AG08396 (cell line): ENCODE measurements at places on chromosomes 3 and 15.

GRCh38 chr15:48285329-48286214 lies 45.7 kb upstream of the DUT start:
- DNase-seq = peak; percentile 73

- no peak for DNase-seq
These were observed 126.0 kb upstream of the MITF start for GRCh38 chr3:69613286-69613685.

- DNase-seq = no peak
These were observed 457.0 kb downstream of the PLOD2 start for GRCh38 chr3:145704020-145704419.

GRCh38 chr3:172918568-172919296 lies 168.2 kb downstream of the ECT2 start:
- no peak for DNase-seq

DNA sequence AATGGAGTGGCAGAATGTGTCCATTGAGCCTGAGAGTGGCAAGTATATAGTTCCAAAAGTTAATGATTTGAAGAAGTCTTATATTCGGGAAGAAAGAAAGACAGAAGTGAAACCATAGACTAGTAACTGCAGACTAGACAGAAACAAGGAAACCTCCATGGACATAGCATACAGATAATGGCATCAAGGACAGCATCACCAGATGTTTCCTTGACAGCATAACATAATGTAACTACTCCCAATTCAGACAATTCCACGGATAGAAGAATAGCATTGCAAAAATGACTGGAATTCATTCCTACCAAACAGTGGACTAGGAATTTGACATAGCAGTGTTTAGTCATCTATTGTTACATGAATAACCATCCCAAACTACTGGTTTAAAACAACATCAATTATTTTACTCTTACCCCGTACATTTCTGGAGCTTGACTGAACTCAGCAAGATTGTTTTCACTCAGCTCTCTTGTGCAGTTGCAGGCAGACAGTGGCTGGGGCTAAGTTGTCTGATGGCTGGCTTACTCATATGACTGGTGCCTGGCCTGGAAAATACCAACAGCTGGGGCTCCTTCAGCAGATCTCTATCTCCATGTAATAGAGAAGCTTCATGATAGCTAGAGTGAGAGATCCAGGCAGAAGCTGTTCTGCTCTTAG lies 109.7 kb upstream of the GADL1 start:
- peak; percentile 65 for DNase-seq

DNA sequence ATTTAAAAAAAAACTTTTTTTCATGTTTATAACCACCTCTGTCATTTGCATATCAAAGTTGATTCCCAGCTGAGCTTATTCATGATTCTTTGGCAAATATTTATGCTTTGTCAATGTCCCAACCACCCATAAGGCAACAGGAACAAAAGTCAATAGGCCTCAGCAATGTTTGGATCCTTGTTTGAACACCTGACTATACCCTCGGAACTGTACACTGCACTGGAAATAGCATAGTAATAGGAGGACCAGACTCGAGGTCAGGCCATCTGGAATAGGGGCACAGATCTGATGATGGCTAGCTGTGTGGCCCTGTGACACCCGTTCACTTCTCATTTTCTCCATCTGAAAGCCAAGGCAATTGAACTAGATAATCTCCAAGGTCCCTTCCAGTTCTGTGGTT lies 301.7 kb upstream of the ATP11B start:
- DNase-seq = no peak

DNA sequence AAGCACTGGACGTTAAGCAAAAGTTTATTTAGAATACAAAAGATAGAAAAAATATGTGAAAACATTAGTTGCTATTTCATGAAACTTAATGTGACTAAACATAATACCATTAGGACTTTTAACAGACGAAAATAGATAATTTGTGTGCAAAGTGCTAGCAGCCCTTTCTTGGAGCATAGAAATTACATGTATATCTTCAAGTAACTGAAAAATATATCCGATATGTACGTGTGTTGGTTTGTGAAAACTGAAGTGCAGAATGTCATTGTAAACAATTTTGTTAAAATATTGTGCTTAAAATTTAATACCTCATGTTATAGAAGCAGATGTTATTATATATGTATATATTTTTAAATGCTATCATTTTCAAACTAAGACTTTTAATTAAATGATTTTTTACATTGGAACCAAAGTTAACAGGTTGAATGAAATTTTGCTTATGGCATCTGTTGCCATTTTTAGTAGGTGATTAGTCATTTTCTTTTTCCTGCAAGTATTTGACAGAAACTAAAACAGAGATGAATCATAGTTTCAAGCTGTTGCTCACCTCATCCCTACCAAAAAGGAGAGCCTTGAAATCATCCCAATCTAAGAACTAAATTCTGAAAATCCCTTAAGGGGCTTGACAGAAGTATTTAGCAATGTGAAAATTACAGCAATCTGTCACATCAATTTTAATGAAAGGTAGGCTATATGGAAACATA lies 334.8 kb downstream of the NAALADL2 start:
- DNase-seq = peak; percentile 5

- DNase-seq = no peak
These were observed 18.6 kb downstream of the CCR9 start for GRCh38 chr3:45904931-45905330.

DNA sequence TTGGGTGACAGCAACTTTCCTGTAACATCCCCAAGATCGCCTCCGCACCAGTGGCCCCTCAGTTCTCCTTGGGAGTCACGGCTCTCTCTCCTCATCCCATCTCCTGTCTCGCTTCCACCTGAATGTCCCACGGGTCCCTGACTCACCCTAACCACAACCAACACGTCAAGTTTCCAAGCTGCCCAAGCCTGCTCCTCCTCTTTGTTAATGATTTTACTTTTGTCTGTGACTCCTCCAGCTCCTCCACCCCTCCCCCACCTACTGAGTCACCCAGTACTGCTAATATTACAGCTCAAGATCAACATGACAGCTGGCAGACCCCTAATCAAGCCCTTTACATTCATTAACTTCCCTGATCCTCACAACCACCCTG lies 39.3 kb downstream of the BDH1 start:
- peak; percentile 69 for DNase-seq

- no peak for DNase-seq
These were observed 7.4 kb downstream of the CCDC174 start for GRCh38 chr3:14658978-14659377.

- no peak for DNase-seq
These were observed 134.6 kb downstream of the GHSR start for GRCh38 chr3:172313671-172314070.

DNA sequence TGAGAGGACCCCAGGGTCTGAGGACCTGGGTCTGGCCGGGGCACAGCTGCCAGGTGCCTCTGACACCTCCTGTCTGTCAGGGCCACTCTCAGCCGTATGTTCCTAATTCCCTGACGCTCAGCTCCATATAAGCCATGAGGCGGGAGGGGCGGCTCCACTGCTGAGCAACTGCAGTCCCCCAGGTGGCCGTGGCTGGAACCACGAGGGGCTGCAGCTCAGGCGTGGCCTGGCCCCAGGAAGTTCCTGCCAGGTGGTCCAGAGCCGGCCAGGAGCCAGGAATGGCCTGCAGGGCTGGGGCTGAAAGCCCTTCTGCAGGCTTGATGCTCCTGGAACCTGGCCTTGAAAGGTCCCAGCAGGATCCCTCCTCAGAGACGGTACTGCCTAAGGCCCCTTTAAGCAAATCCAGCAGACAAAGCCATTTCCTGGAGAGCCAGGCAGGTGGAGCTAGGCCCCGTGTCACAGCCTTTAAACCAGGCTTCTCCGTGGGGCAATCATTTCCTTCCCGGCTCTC lies 118.0 kb downstream of the CHSY1 start:
- DNase-seq = no peak

DNA sequence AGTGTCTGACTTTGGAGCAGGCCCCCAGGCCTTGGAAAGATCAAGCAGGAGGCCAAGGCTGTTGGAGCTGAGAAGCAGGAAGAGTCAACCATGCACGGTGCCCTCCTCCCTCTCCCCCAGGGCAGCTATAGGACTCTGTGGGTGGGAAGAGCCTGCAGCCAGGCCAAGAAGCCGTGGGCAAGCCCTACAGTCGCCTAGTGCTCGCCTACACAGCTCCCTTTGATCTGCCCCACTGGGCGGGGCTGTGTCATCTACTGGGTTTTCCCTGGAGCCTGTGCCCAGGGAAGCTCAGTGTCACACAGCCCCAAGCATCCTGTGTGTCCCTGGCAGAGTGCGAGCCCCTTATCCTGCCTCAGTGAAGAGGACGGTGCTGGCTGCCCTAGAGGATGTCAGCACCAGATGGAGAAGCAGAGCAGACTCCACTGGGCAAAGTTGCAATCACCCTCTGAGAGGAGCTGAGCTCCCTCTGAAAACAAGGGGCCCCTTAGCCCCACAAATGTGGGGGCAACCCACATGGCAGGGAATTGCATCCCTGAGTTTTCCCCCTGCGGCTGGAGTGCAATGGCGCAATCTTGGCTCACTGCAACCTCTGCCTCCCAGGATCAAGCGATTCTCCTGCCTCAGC lies 72.2 kb downstream of the KLF13 start:
- no peak for DNase-seq

DNA sequence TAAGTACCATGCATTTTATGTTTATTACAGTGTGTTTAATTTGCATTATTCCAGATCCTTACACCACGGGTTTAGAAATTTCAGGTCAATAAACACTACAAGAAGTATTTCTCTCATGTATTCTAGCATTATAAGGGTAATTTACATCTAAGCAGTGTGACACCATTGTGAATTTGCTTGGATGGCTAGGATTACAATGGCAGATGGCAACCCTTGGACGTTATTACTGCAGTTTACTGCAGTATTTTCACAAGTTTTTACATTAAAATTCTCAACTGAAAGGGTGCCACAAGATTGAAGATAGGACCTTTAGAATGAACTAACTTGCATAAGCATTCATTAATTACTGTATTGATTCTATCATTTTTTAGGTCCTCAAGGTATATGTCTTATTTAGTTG lies 538.8 kb downstream of the NLGN1 start:
- DNase-seq = no peak

- DNase-seq = no peak
These were observed 114.7 kb upstream of the FRMD4B start for GRCh38 chr3:69500604-69501003.

GRCh38 chr3:74021449-74021848 lies 396.7 kb upstream of the PDZRN3 start:
- no peak for DNase-seq

GRCh38 chr3:183730361-183730760 lies 32.8 kb downstream of the YEATS2 start:
- no peak for DNase-seq

DNA sequence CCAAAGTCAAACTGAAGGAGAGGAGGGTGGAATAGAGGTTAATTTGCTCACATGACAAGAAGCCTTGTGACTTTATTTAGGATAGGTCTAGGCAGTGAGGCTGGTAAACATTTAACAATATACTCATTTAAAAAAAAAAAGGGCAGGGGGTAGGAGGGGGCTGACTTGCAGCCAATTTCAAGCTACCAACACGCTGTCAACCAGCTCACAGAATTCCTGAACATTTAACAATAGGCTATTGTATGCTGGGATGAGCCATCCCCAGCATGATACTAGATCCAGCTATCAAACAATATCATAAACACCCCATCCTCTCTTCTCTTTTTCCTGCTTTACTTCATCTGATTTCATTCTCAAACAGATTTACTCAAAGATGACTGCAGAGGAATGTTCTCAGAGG lies 1096.3 kb upstream of the CFAP20DC start:
- no peak for DNase-seq

DNA sequence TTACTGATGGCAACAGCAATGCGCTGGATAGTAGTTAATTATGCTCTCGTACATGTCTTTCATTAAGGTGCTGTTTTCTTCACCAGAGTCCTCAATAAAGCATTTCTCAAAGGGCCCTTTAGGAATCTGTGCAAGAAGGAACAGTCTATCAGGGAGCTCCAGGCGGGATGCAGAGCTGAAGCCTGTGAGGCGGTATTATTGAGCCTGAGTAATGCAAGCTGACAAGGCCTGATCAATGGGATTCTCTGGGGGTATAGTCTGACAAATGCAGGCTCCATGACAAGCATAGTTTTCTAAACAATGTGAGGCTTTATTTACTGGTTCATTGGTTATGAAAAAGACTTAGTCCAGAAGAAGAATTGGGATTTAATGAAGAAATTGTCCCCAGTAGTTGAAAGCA lies 530.9 kb upstream of the CBLB start:
- no peak for DNase-seq

GRCh38 chr15:84833447-84834228 lies 16.5 kb downstream of the ALPK3 start:
- DNase-seq = peak; percentile 54

- no peak for DNase-seq
These were observed 213.1 kb downstream of the FOXP1 start for GRCh38 chr3:71370467-71370866.

- DNase-seq = no peak
These were observed 324.6 kb downstream of the CTNNB1 start for GRCh38 chr3:41523897-41524296.

GRCh38 chr15:96860741-96861140 lies 530.2 kb downstream of the NR2F2 start:
- no peak for DNase-seq

- peak; percentile 36 for DNase-seq
These were observed 77.2 kb downstream of the PPP2R3A start for GRCh38 chr3:136042608-136043221.

DNA sequence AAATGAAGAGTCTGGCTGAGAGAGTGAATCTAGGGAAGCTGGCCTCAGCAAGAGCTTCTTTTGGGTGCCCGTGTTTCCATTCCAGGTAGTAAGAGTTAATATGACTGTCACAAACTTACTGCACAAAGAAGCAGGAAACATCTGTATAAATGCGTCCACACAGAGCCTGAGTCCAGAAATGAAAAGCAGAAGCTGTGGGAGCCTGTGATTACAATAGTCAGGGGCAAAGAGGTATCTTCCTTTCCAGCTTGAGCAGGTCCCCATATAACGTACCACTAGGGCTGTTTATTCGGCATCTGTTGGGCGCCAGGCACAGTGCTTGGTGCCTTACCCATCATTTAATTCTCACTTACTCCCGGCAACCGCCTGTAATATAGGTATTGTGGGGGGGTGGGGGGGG lies 40.5 kb upstream of the B3GNT5 start:
- DNase-seq = no peak
